AG04449 (cell line): ENCODE measurements at places on chromosomes 5 and 9.

GRCh38 chr5:82275216-82275664 lies 2.9 kb downstream of the RPS23 start:
- no peak for DNase-seq

DNA sequence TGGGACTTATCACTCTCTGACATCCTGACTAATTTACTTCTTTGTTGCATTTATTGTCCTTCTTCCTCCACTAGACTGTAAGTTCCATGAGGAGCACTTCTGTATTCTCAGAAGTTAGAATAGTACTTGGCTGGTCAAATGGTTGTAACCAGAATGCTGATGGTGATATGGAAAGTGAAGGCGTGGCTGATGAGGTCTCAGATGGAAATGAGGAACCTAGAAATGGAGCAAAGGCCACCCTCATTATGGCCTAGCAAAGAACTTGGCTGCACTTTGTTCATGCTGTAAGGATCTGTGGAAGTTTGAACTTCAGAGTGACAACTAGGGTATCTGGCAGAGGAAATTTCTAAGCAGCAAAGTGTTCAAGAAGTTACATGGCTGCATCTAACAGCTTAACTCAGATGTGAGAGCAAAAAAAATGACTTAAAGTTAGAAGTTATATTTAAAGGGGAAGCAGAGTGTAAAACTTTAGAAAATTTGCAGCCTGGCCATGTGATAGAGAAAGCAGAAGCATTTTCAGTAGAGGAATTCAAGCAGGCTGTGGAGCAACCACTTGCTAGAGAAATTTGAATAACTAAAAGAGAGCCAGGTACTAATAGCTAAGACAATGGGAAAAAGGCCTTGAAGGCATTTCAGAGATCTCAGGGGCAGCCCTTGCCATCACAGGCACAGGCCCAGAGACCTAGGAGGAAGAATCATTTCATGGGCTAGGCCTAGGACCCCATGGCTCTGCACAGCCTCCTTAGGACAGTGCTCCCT lies 14.9 kb upstream of the SLC22A5 start:
- no peak for DNase-seq

DNA sequence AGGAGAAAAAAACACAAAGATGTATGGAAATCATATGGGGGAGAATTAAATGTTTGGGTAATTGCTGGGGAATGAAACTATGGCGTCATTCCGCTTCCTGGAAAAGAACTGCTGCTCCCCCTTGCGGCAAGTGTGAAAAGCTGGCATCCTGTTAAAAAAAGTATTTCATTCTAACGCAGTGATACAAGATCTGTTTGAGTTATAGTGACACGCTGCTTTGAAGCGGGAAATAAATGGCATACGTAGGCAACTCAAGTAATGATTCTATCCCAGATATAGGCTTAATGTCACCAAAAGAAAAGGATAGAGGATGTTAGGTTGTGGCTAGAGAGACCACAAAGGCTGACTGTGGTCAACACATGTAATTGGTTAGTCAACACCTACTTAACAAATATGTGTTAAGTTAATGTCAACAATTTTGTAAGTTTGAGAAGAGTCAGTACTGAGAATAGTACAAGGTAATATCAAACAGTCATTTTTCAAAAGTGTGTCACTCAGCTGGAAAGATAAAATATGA lies 70.2 kb upstream of the ALDH1A1 start:
- peak; percentile 9 for DNase-seq

DNA sequence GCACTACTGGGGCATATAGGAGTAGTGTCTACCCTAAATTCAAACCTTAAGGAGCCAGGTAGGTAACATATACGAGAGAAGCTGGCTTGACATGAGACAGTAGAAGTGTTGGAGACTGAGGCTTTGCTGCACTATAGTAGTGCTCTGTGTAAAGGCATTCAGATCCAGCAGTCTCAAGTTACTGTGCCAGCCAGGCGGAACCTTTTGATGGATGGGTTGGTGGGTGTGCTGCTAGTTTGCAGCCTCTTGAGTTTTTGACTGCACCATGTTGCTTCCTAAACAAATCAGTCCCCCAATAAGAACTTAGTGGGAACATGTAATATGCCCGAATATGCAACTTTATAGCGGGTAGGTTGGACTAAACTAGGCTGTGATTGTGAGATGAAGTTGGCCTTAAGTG lies 1.5 kb downstream of the CLTA start:
- DNase-seq = no peak
